Activated CD4-positive, alpha-beta T cell treated with anti-CD3 and anti-CD28 coated beads for 1 hour (primary cell): ENCODE measurements at places on chromosomes 4 and X.

DNA sequence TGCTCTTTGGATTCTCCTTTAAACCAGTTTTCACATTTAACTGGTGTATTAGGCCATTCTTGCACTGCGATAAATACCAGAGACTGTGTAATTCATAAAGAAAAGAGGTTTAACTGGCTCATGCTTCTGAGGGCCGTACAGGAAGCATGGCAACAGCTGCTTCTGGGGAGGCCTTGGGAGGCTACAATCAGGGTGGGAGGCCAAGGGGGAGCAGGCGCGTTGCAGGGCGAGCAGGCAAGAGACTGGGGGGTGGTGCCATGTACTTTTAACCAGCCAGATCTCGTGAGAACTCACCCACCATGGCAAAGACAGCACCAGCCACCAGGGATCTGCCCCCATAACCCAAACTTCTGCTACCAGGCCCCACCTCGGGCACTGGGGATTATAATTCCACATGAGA lies 38.1 kb downstream of the RNF212 start:
- no peak for DNase-seq

GRCh38 chr4:140689623-140690022 lies 66.6 kb downstream of the TBC1D9 start:
- no peak for DNase-seq

DNA sequence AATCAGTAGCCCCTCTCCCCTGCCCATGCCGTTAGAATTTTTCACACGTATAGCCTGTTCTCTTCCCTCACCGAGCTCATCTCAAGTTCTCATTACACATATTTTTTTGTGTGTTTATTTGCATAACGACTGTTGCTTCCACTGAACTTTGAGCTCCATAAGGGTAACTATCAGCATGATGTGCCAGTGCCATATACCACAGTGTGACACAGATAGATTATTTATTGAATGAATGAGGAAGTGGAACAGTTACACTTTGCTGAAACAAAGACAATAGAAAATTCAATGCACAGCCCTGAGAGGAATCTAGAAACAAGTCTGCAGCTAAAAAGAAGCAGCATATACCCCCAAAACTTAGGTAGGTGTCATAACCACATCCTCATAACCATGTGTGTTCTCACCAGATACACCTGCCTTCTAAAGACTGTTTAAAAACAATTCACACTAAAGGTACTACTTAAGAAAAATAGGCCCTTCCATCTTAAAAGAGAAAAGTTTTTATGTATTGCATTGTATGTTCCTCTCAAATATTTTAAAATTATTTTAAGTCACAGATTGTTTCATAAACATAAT lies 389.9 kb downstream of the PACRGL start:
- no peak for DNase-seq

GRCh38 chr4:22434895-22435294 lies 81.0 kb downstream of the ADGRA3 start:
- DNase-seq: no peak

DNA sequence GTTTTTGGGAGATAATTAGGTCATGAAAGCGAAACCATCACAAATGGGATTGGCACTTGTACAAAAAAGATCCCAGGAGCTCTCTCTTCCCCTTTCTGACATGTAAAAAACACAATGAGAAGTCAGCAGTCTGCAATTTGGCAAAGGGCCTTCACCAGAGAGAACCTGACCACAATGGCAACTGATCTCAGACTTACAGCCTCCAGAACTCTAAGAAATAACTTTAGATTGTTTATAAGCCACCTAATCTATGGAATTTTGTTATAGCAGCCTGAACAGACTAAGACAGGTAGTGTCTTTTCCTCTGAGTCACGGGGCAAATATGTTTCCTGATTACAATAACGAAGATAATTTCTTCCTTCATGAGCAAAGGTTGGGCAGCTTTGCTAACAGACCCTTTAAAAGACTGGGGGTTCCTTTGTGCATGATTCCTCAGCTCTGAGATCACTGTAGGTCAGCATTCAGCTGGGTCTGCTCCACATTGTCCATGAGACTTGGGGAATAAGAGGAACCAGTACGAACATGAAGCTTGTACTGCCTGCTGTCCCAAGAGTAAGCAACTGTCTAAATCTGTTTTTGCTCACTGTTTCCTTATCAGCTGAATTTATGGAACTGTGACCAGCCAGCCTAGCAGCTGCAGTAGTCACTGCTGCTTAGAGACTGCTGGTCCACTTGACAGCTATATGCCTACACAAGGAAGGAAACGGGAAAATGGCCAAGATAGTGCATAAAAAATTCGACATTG lies 191.6 kb downstream of the ANAPC10 start:
- no peak for DNase-seq

DNA sequence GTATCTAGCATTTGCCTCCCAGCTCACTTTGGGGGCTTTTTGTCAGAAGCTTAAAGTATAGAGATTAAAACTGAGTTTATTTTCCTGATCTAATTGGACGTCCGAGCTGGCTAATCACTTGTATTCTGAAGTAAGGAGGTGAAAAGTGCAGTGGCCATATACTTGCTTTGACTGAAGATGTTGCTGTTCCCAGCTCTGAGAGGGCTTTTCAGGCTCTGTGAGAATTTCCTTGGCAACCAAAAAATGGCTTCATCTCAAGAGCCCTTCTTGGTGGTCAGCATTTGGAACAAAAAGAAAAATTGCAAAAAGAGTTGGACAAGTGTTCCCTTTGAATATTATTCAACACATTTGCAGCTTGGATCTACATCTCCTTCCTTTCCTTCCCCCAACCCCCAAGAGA lies 67.0 kb downstream of the SLC4A4 start:
- no peak for DNase-seq

GRCh38 chrX:136065044-136065671 lies 79.9 kb downstream of the SLC9A6 start:
- DNase-seq: no peak

DNA sequence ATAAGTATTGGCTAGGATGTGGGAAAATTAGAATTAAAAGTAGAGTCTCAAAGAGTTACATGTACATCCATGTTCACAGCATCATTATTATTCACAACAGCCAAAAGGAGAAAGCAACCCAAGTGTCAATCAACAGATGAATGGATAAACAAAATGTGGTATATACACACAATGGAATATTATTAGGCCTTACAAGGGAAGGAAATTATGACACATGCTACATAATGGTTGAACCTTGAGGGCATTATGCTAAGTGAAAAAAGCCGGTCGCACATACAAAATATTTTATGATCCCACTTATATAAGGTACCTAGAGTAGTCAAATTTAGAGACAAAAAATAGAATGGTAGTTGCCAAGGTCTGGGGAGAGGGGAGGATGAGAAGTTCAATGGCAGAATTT lies 80.1 kb downstream of the HUWE1 start:
- no peak for DNase-seq

GRCh38 chr4:138595731-138596460 lies 353.7 kb upstream of the SLC7A11 start:
- no peak for DNase-seq

GRCh38 chr4:143531380-143531779 lies 17.9 kb downstream of the SMARCA5 start:
- no peak for DNase-seq

DNA sequence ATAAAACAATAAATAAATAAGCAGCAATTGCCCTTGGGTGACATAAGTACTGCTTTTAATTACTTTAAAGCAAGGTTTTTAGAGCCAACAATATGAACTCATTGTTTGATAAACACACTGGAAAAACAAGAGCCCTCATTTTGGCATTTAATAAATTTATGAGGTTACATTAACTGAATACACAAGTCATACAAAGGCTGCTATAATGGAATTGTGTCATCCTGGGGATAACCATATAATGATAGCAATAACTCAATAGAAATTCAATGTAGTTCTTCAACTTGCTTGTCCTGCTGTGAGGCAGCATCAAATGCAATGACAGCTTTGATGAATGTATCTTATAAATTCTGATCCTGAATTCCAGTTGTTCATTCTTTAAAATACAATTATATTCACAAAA lies 1512.5 kb downstream of the STIM2 start:
- no peak for DNase-seq

- no peak for DNase-seq
These were observed 114.6 kb downstream of the UBE2K start for GRCh38 chr4:39812500-39812899.

DNA sequence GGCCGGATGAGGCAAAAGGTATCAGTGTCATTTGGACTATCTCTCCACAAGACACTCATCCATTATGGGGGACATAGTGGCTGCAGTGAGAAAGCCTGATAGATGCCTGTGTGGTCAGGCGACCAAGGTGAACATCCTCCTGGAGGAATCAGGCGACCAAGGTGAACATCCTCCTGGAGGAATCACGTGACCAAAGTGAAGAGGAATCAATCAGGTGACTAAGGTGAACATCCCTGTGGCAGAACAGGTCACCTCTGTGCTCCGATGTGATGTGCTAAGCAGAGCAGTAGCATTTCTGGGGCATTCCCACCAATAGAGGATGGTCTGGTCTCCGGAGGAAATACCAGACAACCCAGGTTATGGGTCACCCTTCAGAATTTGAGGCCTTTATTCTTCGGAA lies 44.0 kb downstream of the RNF212 start:
- DNase-seq: no peak

GRCh38 chr4:80646061-80646460 lies 310.5 kb downstream of the CFAP299 start:
- no peak for DNase-seq
